ENCODE measurements at places on chromosomes 1 and 21. TPM values are rescaled to one million over a fixed set of nuclear protein-coding genes. Genes with fewer than 3 reads are reported as not detected.

DNA sequence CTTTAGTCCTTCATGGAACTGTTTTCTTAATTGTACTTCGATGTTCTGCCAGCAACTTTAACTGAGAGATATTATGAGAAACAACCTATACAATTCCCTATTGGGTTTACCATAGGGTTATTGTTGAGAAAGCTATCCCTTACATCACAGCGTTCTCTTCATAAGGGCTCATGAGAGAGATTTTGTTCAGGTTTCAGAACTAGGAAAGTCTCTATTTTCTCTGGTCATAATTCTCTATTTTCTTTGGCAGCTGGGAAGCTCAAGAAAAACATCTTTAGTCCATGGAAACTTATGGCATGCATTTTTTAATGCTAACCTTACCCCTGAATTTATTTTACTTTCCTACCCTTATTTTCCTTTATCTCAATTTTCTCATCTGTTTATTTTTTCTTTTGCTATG is 38.2 kb downstream of the NMNAT2 start:
- DNase-seq: no peak

SF3B4 gene
- 108 TPM for total RNA-seq

DNA sequence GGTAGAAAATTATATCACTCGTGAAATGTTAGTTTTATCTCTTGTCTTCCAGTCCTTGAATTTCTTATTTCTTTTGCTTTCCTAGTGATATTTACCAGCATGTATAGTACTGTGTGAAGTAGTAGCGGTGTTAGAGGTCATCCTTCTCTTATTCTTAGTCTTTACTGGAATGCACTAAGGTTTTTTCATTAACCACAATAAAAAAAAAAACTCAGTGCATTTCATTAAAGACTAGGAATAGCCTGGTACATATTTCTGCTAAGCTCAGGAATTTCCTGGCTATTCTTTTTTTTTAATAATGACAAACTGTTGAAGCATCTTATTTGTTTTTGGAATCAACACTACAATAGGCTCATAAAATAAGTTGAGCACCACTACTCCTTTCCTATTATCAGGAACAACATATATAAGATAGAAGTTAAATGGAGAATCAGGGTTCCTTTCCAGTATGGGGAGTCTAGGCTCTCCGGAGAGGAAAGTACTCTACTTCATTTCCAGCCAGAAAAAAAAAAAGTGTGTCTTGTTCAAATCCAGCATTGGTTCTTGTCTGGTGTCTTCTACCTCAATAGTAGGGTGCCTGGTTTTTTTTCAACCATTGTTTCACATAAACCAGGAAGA is 60.0 kb downstream of the TNFSF18 start:
- DNase-seq: no peak

- no peak for DNase-seq
Measured at GRCh38 chr1:31013187-31013864, 52.2 kb downstream of the PUM1 start.

USH2A gene
- total RNA-seq: not detected

GRCh38 chr1:7534061-7534825 is 236.9 kb upstream of the VAMP3 start:
- DNase-seq: no peak

DNA sequence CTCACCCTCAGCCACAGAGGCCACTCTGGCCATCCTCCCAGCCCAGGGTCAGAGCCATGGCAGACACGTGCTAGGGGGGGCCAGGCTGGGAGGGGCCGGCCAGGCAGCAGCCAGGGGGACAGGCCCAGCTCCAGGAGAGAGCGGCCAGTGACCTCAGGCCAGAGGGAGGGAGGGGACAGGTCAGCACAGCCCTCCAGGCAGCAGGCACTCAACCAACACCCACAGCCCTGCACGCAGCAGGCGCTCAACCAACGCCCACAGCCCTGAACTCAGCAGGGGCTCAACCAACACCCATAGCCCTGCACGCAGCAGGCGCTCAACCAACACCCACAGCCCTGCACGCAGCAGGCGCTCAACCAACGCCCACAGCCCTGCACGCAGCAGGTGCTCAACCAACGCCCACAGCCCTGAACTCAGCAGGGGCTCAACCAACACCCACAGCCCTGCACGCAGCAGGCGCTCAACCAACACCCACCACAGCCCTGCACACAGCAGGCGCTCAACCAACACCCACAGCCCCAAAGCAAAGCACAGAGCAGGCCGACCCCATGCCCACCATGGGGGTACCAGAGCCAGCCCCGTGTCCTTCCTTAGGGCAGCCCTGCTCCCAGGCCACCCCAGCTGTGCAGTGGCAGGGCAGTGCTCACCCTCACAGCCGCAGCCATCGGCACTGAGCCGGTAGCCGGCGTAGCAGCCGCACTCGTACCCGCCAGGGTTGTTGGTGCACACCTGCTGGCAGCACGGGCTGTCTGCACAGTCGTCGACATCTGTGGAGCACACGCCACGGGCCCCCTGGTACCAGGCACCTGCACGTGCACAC is 55.9 kb downstream of the ARHGEF16 start:
- DNase-seq: no peak

OR2AK2 gene
- not detected for total RNA-seq

DNA sequence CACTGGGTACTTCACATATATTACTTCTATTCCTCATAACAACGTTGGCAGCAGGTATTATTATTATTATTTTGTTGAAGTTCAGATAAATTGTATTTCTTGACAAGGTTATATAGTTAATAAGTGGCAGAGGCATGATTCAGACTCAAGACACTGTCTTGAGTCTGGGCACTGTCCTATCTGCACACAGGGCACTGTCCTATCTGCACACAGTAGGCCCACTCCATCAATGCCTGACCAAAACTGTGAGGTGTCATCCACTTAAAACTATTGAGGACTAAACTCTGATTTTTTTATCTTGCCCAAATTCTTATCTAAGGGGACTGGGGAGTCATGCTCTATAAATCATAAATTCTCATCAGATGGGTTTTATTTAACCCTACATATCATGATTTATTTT is 23.8 kb upstream of the IER5 start:
- no peak for DNase-seq

DNA sequence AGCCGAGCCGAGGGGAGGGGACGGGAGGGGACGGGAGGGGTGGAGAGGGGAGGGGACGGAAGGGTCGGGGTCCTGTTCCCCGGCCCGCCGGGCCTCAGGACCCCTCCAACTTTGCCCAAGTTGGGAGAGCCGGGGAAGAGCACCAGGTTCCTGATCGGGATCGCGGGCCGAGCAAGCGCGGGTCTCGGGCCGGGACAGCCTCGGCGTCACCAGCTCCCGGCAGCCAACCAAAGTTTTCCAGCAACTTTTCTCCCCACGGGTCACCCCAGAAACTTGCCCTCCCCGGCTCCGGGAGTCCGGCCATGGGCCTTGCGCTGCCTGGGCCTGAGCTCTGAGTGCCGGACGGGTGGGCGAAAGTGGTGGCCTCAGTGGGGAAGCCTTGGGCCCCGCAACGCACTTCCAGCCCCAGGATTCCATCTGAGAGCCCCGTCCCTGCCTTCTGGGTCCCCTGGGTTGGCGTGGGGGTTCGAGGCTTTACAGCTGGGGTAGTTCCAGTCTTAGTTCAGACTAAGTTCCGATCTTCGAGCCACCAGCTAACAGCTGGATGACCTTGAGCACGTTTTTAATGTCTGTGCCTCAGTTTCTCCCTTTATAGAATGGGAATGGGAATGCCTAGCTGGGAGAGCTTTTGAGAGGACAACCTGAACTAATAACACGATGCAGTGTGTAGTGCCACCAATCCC is 458 bp downstream of the ZC3H12A start:
- no peak for DNase-seq

DNA sequence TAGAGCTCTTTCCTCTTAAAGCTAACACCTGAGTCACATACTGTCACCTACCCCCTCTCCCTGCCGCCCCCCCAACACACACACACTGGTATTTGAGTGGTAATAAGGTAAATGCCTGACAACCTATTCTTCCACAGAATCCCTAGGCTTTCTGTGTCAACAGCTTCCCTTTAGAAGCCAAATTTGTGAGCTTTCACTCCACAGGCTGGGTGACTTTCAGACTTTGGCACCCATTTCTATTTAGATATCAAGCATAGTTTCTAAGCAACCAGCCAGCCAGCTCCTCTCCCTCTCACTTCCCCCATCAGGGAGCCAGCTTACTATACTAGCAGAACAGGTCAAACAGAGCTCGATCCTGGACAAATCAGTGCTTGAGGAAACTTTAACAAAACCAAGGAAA is 3.2 kb upstream of the C1orf74 start:
- DNase-seq: no peak

BARHL2 gene
- total RNA-seq: not detected

DNA sequence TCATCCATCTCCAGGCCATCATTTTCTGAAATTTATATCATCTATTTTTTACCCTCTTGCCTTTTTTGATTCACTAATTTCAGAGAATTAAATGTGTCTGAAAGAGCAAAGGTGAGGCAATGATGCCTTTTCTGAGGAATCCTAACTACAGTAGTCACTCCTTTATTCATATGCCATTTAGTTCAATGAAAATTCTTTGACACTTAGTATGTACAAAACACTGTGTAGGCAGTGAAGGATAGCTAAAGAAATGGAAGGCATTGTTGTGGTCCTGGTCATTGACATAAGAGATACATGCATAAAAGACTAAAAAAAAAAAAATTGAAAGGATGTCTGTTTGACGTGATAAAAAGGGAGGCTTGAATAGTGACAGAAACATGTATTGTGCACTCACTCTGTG is 171.9 kb upstream of the BEND5 start:
- DNase-seq: no peak

BATF3 gene
- total RNA-seq: 0.54 TPM

- DNase-seq: no peak
Measured at GRCh38 chr1:109309347-109309746, 2.5 kb upstream of the MYBPHL start.

- no peak for DNase-seq
Measured at GRCh38 chr1:18959591-18959990, 3.1 kb upstream of the IFFO2 start.

All from endothelial cell (in vitro differentiated cells).